ENCODE measurements at places on chromosomes 1 and 21. TPM values are rescaled to one million over a fixed set of nuclear protein-coding genes. Genes with fewer than 3 reads are reported as not detected.

Gene PLEKHG5
- total RNA-seq: 99.1 TPM

Gene CYP4A11
- not detected for total RNA-seq

Gene IFNLR1
- total RNA-seq: 11.7 TPM

Gene ATP1A1
- 558 TPM for total RNA-seq

Gene S100A5
- not detected for total RNA-seq

All from suprapubic skin (tissue), 4 donors.